Right renal pelvis (tissue), 4 donors: ENCODE measurements at places on chromosomes 6 and 20.

DNA sequence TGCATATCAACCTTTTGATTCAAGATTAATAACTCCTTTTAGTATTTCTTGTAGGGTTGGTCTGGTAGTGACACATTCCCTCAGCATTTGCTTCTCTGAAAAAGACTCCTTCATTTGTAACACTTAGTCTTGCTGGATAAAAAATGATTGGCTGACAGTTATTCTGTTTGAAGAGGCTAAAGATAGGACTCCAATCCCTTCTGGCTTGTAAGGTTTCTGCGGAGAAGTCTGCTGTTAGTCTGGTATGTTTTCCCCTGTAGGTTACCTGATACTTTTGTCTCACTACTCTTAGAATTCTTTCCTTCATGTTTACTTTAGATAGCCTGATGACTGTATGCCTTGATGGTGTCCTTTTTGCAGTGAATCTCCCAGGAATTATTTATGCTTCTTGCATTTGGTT lies 96.0 kb downstream of the CARMIL1 start:
- no peak for DNase-seq

GRCh38 chr6:124066269-124066668 lies 262.6 kb downstream of the NKAIN2 start:
- no peak for DNase-seq

DNA sequence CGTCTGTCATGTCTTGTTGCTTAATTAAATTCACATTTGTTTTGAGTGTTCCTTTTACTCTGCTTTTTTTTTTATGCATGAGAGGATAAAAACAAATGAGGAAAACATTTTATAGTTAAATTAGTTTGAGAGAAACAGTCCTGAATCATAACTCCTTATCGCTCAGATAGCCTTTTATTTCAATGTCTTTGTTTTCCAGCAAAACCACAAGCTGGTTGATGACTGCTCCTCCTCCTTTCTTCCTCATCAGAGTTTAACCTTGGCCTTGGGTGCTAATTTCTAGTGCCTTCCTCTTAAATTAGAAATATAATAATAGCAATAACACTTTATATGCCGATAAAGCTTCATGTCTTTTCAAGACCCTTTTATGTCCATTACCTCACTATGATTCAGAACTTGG lies 3.1 kb downstream of the NOX3 start:
- DNase-seq: no peak

DNA sequence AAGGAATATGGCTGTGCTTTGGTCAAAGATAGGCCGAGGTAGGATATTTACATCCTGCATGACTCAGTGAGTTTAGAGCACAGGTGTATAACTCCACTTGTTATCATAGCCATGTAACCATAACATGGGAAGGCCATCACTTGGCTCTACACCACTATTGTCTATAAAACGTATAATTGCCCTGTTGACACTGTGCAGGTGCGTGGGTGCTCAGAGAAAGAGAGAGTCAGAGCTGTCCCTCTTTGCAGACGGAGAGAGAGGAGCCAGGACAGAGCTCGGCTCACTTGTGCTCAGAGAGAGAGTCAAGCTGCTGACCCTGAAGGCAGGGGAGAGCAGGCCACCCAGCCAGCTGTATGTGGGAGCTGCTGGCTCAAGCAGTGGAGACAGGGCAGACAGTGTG lies 46.0 kb downstream of the OR2B6 start:
- DNase-seq: no peak

GRCh38 chr6:25043892-25044291 lies 108.1 kb upstream of the RIPOR2 start:
- no peak for DNase-seq

- DNase-seq: no peak
Observed at GRCh38 chr6:140572129-140572528, 1197.7 kb upstream of the CITED2 start.

- DNase-seq: no peak
Observed at GRCh38 chr20:40422656-40423055, 266.4 kb downstream of the MAFB start.

- DNase-seq: no peak
Observed at GRCh38 chr20:40279390-40279789, 409.6 kb downstream of the MAFB start.

DNA sequence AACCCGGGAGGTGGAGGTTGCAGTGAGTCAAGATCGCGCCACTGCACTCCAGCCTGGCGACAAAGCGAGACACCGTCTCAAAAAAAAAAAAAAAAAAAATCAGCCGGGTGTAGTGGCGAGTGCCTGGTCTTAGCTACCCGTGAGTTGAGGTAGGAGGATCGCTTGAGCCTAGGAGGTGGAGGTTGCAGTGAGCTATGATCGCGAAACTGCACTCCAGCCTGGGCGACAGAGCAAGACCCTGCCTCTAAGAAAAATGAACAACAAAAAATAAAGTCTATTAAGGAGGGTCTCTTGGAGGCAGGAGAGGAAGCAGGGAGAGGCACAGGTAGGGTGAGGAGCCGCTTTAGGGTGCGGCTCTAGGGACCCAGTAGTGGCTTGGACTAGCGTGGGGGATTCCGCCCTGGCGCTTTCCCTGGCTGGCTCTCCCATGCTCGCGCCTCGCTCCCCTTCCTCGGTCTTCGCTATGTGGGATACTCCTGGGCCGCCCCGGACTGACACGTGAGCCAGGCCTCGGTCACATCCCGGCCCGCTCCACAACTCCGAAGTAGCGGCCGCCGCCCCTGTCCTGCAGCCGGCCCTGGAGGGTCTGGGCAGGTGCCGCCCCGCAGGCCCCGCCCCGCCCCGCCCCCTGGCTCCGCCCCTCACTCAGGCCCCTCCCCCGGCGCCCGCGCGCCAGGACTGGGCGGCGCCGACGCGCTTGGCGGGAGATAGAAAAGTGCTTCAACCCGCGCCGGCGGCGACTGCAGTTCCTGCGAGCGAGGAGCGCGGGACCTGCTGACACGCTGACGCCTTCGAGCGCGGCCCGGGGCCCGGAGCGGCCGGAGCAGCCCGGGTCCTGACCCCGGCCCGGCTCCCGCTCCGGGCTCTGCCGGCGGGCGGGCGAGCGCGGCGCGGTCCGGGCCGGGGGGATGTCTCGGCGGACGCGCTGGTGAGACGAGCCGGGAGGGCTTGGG lies at the start of gene MYBL2:
MYBL2 (plus strand) TSS at position 739 of the 953 bp plus-strand sequence; CDS start at position 909, 170 bp downstream.
- DNase-seq: no peak

- no peak for DNase-seq
Observed at GRCh38 chr6:52285177-52286068, 881 bp upstream of the MCM3 start.

GRCh38 chr6:128456510-128457230 lies 63.7 kb downstream of the PTPRK start:
- no peak for DNase-seq

GRCh38 chr20:40431611-40432010 lies 257.4 kb downstream of the MAFB start:
- DNase-seq: no peak

DNA sequence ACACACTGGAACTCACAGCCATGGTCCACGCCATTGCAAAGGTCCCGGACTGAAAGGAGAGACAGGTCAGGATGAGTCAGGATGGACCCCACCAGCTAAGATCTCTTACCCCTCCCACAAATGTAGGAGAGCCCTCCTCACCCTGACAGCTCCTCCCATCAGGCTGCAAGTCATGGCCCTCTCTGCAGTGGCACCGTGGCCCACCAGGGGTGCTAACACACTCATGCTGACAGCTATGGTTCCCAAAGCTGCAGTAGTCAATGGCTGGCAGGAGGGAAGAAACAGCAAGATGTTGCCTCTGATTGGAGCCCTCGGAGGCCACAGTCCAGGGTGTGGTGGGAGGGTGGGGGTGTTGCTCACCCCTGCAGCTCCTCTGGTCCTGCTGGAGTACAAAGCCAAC lies 5.7 kb upstream of the RBPJL start:
- DNase-seq: no peak

DNA sequence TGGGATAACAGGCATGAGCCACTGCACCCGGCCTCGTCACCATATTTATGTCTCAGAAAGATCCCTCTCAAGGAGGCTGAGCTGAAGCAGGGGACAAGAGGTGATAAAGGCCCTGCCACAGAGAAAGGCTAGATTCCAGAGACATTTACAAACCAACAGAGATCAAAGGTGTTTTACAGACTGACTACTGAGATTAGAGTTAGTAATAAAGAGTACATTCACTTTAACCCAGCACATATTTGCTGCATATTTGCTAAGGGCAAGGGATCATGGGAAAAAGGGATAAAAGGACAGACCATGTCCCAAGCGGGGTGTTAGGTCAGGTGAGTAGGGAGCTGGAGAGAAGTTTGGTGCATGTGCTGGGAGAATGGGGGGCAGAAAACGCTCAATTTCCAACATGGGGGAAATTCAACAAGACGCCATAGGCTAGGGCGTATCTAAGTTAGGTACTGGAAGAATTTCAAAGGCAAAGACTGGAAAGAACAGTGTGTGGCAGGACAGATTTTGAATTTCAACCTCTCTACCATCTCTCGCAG lies 43.8 kb upstream of the SEC63 start:
- no peak for DNase-seq

DNA sequence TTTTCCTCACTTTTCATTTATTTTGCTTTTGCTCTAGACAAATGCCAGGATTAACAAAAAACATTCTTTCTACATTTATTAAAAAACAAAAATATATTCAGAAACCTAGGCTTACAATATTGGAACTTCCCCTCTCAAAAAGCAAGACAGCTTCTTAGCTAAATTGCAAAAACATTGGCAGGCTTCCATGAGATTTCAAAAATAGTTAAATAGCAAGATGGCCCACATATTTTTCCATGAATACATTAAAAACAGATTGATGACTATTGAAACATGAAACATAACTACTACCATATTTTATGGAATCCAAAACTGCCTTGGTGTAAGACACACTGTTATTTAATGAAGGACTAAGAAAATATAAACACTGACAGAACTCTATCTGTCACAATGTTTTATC lies 92.0 kb downstream of the LY86 start:
- no peak for DNase-seq

GRCh38 chr20:37114012-37114411 lies 18.2 kb upstream of the RBL1 start:
- DNase-seq: no peak

DNA sequence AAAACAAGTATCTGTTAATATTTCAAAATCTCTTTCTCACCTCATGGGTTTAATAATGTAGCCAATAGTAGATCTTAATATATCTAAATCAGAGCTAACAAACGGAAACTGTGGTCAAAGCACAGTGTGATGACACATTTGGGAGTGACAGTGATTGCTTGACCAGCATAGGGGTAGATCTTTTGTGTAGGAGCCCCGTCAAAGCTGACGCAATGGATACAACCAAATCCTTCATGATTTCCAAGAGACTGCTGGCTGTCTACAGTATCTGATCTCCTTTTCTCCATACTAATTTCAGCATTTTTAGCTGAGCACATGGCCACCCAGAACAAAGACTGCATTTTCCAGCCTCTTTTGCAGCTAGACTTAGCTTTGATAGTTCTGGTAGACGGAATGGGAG lies 299.3 kb upstream of the ECI2 start:
- no peak for DNase-seq

GRCh38 chr20:21291026-21291425 lies 12.1 kb upstream of the XRN2 start:
- DNase-seq: no peak

- no peak for DNase-seq
Observed at GRCh38 chr6:131998255-131998982, 47.2 kb upstream of the CCN2 start.

DNA sequence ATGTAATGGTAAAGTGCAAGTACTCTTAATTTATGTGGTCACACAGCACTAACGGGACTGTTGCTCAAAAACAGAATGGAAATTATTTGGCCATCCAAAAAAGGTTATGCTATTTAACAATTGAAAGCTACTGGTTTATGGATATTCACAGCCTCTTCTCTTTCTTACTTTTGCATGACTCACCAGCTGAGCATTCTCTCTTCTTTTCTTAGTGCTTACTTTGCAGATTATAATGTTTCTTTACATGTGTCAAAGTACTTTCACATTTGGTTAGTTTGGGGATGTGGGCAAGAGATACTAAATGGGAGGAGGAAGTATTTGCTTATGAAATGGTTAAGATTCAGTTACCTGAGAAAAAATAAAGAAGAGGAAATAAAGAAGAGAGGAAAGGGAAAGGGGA lies 610.5 kb downstream of the HTR1B start:
- no peak for DNase-seq

GRCh38 chr20:14712302-14712739 lies 374.9 kb upstream of the FLRT3 start:
- DNase-seq: no peak

- no peak for DNase-seq
Observed at GRCh38 chr6:140879946-140880345, 1252.8 kb upstream of the GJE1 start.

DNA sequence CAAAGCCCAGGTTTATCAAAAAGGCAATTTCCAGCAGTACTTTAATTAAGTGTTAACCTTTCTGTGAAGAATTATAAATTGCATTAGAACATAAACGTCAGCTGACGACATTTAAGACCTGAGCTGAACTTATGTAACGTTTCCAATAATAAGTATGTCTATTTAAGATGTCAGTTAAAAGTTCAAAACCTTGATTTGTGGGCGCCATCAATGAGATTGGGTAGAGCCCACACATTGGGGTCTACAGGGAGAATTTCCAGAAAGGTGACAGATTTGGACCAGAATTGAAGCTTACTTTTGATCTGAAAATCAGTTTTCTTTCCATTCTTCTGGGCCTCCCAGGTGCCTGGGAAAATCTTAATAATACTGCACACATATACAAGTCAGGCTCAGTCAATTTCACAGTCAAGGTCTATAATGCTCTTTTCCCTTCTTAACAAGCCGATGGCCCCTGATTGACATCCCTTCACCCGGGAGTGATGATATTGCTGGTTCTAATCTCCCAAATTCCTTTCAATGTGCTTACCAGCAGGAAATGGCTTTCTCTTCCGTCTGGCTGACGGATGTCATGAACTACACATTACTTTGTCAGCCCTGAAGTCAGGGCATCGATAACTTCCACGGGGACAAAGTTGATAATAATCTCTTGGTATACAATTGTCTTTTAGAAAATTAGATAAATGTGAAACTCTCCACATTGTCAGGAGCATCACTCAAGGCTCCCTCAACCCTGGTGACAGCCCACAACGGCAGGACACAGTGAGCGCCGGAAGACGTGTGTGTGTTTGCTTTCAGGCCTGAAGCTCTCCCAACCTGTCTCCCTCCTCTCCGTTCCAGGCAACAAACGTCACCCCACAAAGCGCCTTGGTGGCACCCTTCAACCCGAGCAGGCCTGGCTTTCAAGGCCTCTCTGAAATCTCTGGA lies 396.5 kb upstream of the CNR1 start:
- DNase-seq: no peak

DNA sequence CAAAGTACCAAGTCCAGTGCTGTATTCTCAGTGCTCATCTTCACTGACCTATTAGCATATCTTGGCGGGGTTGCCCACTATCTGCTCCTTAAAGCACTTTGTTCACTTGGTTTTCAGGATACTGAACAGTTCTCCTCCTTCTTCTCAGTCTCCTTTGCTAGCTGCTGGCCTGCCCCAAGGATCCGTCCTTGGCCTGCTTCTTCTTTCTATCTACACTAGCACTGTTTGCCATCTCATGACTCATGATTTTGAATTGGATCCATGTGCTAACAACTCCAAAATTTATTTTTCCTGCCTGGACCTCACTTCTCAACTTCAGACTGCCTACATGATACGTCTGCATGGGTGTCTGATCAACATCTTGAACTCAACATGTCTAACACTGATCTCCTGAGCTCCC lies 15.5 kb downstream of the TPD52L1 start:
- no peak for DNase-seq

- no peak for DNase-seq
Observed at GRCh38 chr20:5748246-5748645, 2.0 kb upstream of the SHLD1 start.

- DNase-seq: no peak
Observed at GRCh38 chr20:22908944-22909343, 126.2 kb upstream of the SSTR4 start.
